LNCaP clone FGC (cell line): ENCODE measurements at places on chromosomes 5 and 9.

DNA sequence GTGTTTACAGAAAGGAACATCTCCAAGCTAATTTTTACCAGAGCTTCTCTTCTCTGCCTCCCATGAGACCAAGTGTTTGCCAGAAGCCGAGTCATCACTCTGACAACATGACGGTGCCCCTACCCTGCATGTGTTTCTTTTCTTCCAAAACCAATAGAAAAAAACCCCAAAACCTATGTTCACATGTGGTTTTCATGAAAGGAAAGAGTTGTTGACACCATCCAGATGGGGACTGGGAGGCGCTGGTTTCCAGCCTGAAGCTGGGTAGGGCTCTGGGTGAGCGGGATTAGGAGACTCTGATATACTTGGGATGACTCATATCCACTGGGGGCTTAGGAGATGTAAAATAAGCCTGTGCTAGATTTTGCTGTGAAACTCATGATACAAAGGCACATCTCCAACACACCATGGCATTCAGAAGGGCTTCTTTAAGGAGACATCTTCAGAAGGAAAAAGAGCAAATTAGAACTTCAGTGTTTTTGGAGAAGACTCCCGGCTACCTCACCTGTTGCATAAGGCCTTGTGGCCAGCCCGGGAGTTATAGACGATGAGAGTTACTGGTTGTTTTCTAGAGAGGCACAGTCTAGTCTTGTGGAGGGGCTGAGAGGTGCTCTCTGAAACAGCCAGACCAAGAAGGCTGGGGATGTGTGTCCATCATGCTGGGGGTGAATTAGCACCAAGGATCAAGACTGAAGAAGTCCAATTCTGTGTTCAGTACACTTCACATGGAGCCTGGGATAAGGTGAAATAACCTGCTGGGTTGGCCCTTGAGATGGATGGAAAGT, 108.9 kb upstream of the LHFPL2 start:
- no peak for DNase-seq

DNA sequence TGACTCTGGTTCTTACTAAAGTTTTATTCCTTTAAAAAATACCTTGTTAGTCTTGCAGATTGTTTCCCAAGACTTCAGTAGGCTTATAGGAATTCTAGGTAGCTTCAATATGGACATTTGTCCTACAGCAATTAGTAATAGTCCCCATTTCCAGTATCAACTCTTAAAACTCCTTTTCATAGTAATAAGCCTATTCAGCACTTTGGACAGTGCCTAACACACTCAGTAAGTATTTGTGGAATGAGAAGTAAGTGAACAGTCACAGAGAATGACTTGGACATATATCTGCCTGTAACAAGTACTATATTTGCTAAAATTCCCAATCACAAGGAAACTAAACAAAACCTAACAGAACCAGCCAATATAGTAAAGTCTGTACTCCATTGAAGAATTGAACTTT, 1291.8 kb upstream of the DMAC1 start:
- DNase-seq = no peak

DNA sequence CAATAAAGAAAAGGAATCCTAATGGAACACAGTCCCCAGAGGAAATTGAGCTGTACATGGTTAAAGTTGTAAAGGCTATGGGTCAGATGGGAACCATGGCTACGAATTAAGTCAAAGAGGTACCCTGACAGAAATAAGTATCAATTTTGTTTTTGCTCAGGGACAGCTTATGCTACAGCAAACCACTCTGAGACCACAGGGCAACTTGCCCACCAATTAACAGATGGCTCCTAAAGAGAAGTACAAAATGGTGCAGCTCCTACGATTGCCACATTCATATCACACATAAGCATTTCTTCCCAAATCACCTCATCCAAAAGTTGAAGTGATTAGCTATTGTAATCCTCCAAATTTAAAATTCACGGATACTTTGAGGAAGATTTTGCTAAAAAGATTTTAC, 83.0 kb downstream of the ELAVL2 start:
- no peak for DNase-seq

GRCh38 chr5:83227611-83228010, 150.3 kb downstream of the XRCC4 start:
- no peak for DNase-seq

DNA sequence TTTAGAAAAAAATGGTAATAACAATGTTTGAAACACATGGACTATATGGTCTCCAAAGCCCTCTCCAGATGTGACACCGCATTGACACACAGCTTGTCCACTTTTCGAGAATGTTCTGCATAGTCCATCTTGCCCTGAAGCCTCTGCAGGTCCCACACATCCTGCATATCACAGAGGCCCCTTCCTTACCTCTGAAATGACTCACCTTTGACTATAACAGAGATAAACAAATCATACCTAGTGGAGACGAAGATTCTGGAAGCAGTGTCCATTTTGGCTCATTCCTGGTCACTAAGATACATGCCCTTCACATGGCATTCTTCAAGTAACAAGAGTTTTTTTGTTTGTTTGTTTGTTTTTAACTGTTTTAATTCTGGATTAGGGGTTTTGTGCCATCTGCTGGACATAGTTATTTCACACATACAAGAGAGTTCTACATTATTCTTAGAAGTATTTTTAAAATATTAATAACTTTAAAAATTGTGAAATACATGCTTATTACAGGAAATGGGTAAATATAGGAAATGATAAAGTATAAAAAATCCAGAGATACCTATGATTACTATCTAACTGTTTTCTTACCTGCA, 5.1 kb downstream of the ARL14EPL start:
- no peak for DNase-seq

DNA sequence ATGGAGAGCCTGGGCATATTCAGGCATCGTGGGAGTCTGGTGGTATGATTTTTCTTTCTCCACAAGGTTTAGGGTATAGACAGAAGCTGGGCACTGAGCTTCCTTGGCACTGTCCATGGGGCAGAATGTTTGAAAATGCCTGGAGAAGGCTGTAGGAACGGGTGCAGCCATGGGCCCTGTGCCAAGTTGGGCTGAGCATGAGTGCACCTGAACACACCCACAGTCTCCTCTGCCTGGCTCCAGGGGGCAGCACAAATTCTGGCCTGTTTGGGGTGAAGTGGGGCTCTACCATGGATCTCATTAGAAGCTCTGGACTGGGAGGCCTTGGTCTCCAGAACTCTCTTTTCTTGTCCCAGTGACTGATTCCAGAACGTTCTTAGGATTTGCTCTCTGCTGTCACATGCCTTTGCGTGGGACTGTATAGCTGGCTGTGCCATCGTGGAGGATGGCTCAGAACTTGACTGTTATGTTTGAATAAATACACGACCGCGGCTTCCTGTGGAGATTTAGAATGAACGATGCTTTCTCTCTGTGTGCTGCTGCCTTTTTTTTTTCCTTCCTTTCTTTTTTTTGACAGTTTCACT, 229.8 kb downstream of the FANCC start:
- no peak for DNase-seq

DNA sequence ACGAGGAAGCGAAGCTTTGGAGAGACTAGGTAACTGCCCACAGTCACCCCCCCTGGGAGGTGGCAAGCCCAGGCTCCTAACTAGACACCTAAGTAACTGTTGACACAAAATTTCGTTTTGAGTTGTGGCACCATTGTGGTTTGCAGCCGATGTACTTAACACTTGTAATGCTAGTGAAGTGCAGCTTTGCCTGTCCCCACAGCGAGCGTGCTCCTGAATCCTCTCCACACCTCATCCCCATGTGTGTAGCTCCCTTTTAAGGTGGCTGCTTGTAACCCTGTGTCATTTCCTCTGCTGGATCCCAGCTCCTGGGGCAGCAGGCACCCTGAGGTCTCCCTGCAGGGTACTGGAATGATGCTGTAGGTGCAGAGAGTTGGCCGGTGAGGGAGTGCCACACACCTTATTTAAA, 114.9 kb downstream of the TRIO start:
- DNase-seq = no peak

GRCh38 chr5:159304961-159305595, 25.2 kb downstream of the IL12B start:
- no peak for DNase-seq

GRCh38 chr9:110546411-110546871, 33.1 kb downstream of the SVEP1 start:
- DNase-seq = no peak

GRCh38 chr5:78843436-78843835, 141.7 kb downstream of the ARSB start:
- no peak for DNase-seq

DNA sequence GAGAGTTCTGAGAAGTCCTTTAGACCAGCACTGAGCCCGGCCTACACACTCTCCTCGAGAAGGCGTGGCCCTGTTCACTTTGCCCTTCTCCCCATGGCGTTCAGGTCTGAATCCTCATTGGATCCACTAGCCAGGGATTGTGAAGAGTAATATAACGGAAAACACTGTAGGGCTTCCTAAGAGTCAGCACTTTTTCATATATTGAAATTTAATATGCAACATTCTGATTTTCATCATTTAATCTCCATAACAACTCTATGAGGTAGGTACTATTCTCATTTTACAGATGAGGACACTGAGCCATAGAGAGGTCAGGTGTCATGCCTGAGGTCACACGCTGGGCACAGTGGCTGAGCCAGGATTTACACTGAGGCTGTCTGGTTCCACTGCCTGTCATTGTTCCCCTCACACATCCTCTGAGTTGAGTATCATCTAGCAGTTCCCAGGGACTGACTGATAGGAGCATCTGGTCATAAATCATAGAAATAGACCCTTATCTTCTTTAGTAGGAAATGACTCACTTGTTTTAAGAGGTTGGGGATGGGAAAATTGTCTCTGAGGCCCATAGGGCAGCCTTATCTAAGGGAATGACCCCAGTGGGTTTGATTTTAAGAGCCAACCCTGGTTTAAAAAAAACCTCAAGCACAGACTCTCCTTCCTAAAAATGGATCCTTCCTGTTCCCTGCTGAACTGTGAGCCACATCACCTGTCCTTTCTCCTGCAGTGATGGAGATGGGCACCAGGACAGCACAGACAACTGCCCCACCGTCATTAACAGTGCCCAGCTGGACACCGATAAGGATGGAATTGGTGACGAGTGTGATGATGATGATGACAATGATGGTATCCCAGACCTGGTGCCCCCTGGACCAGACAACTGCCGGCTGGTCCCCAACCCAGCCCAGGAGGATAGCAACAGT, 41.2 kb downstream of the THBS4 start:
- DNase-seq = no peak

- DNase-seq = no peak
Measured at GRCh38 chr9:137970098-137970497, 92.5 kb downstream of the CACNA1B start.

DNA sequence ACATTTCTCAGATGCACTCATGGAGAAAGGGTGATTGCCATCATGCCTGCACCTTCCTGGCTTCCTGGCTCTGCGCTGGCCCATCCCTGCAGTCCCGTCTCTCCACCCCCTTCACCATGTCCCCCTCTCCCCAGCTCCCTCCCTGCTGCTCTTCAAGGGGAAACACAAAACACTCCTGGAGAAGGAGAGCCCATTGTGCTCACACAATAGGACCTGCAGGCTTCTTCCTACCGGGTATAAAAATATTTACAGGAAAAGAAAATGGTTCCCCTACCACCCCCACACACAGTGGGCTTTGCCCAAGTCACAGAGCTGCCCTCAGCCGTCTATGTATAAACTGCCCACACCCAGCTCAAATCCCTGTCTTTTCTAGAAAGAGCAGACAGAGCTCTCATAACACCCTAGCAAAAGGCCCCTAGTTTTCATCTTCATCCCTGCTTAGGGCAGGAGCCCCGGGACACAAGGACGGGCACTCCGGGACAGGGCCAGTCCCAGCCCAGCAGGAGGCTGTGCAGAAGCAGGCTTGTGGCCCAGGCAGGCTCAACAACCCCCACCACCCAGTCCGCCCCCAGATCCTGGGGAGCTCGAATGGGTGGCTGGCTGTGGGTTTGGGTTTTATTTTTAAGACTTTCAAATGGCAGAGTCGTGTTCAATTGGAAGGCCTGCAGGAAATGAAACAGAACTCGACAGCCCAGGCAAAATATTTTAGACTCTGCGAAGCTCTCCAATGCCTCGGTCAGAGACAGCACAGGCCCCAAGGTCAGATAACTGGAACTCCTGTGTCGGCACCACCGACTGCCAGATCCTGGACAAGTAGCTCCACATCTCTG, 77.3 kb downstream of the LRSAM1 start:
- DNase-seq = no peak

DNA sequence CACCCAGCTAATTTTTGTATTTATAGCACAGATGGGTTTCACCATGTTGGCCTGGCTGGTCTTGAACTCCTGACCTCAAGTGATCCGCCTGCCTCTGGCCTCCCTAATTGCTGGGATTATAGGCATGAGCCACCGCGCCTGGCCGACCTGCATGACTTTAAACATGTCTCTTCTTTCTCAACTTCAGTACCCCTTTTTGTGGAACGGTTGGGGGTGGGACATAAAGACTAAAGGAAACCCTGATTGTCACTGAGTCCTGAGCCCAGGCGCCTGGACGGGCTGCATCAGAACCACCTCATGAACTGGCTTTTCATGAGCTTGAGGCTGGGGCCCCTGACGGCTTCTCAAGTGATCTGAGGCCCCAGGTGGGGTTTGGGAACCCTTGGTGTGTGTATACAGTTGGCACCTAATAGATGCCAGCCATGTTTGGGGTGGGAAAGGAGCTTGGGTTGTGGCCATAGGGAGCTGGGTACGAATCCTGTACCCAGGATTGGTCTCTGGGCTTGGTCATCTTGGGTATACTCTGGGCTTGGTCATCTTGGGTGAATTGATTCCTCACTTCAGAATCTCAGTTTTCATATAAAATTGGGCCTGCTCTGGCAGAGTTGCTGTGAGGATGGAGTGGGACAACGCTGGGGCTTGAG, 2.2 kb downstream of the GRK6 start:
- no peak for DNase-seq
